ENCODE measurements at places on chromosomes 3 and 15. TPM values are rescaled to one million over a fixed set of nuclear protein-coding genes. Genes with fewer than 3 reads are reported as not detected.

The CKMT1B gene
- total RNA-seq = not detected

The SEC62 gene
- total RNA-seq = 43.0 TPM

The GOLGA8N gene
- 4.5 TPM for total RNA-seq

The TFDP2 gene
- 30.9 TPM for total RNA-seq

The SOX2 gene
- not detected for total RNA-seq

The BFSP2 gene
- total RNA-seq = not detected

The GOLGA8G gene
- not detected for total RNA-seq

The EAF1 gene
- 27.5 TPM for total RNA-seq

The CIP2A gene
- 0.44 TPM for total RNA-seq

The TRH gene
- not detected for total RNA-seq

The SAMD7 gene
- total RNA-seq = not detected

The PDZRN3 gene
- 0.56 TPM for total RNA-seq

The ZNF80 gene
- total RNA-seq = not detected

The ZNF501 gene
- total RNA-seq = 0.56 TPM

The SLC33A1 gene
- 43.1 TPM for total RNA-seq

The ABHD14A gene
- 8.3 TPM for total RNA-seq

The CLDN16 gene
- total RNA-seq = 0.61 TPM

The MRPL46 gene
- 37.7 TPM for total RNA-seq

The PRKAR2A gene
- 21.9 TPM for total RNA-seq

The DISP2 gene
- 0.71 TPM for total RNA-seq

The PLA2G4E gene
- total RNA-seq = not detected

The MAP1A gene
- total RNA-seq = 0.24 TPM

All from right lobe of liver (tissue), 6 donors.